ENCODE measurements at places on chromosomes 12 and 14.

- no peak for DNase-seq
Measured at GRCh38 chr12:75479963-75480461, 543 bp upstream of the GLIPR1 start.

DNA sequence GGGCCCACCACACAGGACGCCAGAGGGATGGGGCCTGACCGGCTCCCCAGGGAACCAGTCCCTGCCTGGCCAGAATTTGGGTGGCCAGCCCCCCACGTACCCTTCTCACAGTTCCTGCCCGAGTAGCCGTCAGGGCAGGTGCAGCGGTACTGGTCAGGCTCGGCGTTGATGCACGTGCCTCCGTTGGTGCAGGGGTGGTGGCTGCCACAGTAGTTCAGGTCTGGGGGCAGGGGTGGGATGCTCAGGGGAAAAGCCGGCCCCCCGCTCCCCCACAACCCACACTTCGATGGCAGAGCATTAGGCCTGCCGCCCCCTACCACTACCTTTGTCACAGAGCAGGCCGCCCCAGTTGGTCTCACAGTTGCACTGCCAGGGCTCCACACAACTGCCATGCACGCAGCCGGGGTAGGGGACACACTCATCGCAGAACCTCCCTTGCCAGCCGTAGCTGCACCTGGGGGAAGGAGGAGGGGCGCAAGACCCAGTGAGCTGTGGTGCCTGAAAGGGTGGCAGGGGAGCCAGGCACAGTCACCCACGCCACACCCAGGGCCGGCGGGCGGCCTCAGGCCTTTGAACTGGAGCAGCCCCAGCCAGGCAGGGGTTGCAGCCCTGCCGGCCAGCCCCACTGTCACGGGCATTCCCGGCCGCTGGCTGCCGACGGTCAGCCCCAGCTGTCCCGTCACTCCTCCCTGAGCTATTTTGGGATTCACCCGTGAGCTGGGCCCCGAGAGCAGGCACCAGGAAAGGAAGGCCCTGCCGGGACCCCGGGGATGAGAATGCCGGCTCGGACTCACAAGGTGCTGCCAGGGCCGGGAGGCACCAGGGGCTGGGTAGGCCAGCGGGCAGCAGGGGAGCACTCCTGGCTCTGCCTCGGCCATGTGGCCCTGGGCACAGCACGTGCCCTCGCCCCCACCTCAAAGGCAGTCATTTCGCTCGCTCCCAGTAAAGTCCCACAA is 16.5 kb downstream of the JAG2 start:
- DNase-seq = no peak

- peak; percentile 85 for DNase-seq
Measured at GRCh38 chr12:48997719-48998496, 1.3 kb downstream of the DDN start.

DNA sequence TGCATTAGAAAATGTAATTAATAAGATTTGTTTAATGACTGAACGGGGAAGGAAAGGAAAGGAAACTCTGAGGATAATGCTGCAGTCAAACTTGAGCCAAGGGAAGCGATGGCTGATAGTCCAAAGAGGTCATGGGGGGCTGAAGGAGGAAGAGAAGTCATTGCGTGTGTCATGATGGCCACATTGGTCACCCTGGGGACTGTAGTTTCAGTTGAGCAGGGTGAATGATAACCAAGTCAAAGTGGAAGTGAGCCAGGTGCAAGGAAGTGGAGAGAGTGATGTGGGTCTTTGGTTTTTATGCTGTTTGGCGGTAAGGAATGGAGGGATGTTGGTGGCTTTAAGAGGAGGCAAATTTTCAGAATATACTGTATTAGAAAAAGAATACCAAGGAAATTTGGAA is 21.6 kb downstream of the C12orf75 start:
- DNase-seq = no peak

- no peak for DNase-seq
Measured at GRCh38 chr14:41303506-41303905, 303.2 kb upstream of the LRFN5 start.

- DNase-seq = no peak
Measured at GRCh38 chr12:24398605-24399004, 449.1 kb upstream of the SOX5 start.

GRCh38 chr12:92503029-92503931 is 199.5 kb upstream of the PLEKHG7 start:
- DNase-seq = no peak
